Activated CD8-positive, alpha-beta memory T cell treated with anti-CD3 and anti-CD28 coated beads, Interleukin-2, amount 50 U/mL, for 48 hours (primary cell): ENCODE measurements at places on chromosomes 1 and 21.

- no peak for DNase-seq
Measured at GRCh38 chr1:35544976-35545375, 12.2 kb downstream of the KIAA0319L start.

GRCh38 chr1:186577216-186577615 lies 103.0 kb downstream of the PTGS2 start:
- DNase-seq = no peak

DNA sequence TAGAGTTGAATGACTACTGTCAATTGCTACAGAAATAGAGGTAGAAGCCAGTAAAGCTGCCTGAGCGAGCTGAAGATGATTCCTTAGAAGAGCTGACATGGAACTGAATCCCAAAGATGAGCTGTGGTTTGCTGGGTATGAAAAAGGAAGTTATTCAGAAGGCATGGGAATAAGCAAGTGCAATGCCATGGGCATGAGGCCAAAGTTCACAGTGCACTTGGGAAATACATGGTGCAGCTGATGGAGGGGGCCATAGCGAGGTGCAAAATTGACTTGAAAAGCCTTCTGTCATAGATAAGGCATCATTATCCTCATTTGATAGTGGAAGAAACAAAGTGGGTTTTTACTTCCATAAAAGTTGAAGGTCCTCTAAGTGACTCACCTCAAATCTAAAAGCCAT lies 88.6 kb downstream of the NEK7 start:
- no peak for DNase-seq

DNA sequence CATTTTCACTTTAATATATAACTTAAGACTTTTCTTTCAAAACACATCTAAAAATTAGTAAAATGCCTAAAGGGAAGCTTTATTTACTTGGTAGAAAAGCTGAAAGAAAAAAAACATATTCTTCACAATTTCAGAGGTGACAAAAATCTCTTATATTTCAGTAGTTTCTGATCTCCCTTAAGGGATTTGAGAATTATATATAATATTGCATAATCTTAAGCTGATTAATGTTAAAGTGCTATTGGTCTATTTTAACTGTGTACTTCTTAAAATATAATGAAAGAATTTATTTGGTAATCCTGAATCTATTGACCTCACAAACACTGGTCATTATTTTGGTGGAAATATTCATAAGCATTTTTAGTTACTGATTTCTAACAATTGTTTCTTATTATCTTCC lies 1.2 kb upstream of the VPS45 start:
- DNase-seq = no peak

- DNase-seq = no peak
Measured at GRCh38 chr1:46401964-46402626, 8.0 kb downstream of the FAAH start.

- DNase-seq = no peak
Measured at GRCh38 chr21:43948740-43949498, 63.2 kb upstream of the TRAPPC10 start.
